Cerebellar nuclear complex (tissue), 1 donor: ENCODE measurements at places on chromosomes 4 and X.

DNA sequence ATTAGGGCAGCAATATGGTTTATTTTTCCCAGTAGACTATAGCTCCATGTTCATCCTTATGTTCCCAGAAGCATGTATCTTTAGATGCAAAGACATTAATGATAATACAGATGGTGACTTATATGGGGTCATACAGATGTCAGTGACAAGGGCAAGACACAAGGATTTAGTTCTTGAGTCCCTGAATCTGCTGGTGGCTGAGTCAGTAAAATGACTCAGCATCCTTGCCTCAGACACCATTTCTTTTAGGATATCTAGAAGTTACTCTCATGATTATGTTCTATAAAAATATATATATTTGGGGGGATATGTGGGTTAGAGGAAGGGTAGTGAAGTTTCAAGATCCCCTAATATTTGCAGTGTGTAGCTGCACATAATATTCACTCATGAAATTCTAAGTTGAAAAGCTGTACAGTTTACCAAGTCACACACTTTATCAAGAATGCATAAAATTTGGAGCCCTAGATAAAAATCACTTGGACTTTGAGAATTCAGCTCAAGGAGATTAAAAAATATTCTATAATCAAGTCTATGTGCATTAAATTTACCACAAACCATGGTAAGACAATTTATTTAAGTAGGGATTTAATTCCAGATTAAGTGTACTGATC is 101.9 kb downstream of the LNX1 start:
- DNase-seq, result no peak

GRCh38 chr4:112127048-112127637 is 18.1 kb upstream of the FAM241A start:
- DNase-seq, result no peak

GRCh38 chrX:110657073-110657472 is 138.5 kb downstream of the CHRDL1 start:
- DNase-seq, result no peak

DNA sequence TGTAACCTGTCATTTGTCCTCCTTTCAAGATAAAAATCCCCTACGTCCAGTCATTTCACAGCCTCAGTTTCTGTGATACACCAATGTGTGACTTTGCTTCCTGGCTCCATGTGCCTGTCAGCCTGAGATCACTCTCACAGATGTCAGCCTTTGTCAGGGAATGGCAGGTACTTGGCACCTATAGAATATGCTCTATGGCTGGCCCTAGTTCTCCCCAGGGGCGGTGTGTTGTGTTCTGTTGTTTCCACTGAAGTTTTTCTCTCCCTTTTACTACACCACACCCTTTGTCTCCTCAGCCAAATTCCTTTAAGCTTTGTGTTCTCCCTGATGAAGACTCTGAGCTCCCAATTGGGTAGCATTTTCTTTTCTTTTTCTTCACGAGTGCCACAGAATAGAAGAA is 81.7 kb downstream of the ALPK1 start:
- DNase-seq, result no peak

GRCh38 chr4:110610940-110611831 is 11.7 kb downstream of the PITX2 start:
- no peak for DNase-seq

DNA sequence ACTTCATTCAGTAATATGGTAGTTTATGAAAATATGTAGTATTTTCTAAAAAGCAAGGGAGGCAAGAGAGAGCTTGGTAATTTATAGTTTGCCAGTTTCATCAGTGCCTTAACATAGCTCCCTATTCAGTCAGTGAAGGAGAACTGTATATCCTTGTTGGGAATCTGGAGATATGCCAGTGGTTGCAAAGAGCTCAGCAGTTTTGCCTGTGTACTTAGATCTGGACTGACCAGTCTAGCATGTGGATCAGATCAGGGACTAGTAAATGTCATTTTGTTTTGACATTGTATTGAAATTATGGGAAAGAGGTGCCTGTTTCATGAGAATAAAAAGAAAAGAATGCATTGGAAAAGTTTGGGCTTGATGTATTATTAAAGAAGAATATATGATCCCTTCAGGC is 88.6 kb downstream of the ZIC3 start:
- DNase-seq, result no peak

DNA sequence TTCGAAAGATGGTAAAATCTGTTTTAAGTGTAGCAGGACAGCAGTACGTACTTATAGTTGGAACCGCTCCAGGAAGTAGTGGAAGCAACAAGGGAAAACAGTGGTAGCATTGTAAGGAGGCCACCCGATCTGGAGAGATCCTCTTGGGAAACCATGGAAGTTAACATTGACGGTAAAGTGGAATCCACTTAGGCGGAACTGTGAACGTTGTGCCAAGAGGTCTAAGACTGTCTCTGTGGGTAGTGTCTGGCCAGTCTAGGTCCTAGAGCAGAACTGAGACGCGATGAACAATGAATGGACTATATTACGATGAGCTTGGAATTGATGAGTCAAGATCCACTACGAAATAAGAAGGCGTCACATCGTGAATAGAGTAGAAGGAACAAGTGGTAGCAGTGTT is 124.0 kb downstream of the TENM3 start:
- no peak for DNase-seq

- no peak for DNase-seq
These were observed 239.6 kb upstream of the FAM47A start for GRCh38 chrX:34371754-34372153.

DNA sequence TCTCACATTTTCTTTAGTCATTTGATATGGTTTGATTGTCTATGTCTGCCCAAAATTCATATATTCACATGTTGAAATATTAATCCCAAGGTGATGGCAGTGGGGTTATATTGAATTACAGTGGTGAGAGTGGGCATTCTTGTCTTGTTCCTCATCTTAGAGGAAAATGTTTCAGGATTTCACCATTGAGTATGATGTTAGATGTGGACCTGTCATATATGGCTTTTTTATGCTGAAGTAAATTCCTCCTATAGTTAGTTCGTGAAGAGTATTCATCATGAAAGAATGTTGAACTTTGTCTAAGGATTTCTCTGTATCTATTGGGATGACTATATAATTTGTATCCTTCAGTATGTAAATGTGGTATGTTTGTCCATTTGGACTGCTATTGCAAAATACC is 512.3 kb upstream of the EPHA5 start:
- DNase-seq, result no peak

DNA sequence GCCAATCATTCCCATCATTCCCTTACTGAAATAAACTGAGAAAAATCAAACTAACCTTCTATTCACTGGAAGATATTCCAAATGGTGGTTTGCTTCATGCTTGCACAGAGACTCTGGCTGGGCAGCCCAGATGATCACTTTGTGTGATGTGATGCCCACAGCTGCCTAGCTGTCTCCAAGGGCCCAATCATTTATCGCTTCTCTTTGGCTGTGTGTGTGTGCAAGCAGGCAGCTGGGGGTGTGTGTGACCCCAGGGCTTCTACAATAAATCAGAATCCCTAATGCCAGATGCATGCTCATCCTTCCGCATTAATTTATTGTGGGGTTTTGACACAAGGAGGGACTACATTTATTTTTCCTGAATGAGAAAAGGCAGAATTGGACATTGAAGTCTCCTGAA is 140.1 kb upstream of the NDP start:
- DNase-seq, result no peak

GRCh38 chr4:103928370-103928769 is 208.6 kb upstream of the TACR3 start:
- no peak for DNase-seq
